ENCODE measurements at places on chromosomes 13 and 19.

DNA sequence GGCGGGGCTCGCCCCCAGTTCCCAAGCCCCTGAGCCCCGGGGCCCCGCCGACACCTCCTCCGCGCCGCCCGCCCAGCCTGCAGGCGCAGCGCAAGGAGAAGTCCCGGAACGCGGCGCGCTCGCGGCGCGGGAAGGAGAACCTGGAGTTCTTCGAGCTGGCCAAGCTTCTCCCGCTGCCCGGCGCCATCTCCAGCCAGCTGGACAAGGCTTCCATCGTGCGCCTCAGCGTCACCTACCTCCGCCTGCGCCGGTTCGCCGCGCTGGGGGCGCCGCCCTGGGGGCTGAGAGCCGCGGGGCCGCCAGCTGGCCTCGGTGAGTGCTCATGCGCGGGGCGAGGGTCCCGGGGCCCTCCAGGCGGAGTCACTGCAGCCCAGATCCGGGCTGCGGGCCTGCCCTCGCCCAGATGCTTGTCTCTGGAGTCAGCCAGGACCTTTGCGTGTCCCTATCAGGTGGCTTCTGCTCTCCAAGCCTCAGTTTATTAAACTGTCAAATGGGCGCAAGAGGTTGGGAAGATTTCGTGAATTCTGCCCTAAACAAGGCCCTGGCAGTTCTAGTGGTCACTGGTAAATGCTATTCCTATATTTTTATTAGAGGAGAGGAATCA lies 2.0 kb downstream of the NPAS1 start:
- no peak for DNase-seq

DNA sequence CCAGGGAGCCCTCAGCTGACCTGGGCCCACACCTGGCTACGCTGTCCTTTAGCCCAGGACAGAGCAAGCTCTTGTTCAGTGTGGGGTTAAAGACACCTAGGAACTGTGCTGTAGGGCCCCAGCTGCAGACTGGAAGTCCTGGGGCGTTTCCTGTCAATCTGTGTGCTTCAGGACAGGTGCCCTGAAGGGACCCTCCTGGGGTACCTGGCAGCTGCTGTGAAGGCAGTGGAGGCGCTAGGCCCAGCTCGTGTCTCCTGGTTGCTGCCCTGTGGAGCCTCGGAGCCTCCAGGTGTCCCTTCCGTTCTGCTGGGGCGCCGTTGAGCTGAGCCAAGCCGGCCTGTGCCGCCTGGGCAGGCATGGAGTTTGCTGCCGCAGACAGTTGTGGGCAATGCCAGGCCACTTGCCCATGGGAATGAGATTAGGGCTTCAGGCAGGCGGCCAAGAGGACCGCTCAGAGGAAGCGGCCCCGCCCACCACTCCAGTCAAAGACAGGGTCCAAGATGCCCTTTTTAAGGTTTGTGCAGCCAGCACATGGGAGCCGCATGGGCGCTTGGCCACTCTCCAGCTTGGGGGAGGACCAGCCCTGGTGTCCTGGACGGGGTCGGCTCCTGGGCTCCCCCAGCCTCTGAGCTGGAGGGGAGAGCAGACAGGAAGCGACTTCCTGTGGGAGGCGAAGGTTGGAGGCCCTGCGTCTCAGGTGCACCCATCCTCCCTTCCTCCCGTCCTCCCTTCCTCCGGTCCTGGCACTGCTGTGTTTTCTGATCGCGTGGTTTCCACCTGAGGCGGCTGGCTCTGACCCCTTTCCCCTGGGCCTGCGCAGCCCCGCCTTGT lies 4.0 kb downstream of the PTBP1 start:
- no peak for DNase-seq

- no peak for DNase-seq
Measured at GRCh38 chr19:16415806-16416205, 56.0 kb downstream of the EPS15L1 start.

DNA sequence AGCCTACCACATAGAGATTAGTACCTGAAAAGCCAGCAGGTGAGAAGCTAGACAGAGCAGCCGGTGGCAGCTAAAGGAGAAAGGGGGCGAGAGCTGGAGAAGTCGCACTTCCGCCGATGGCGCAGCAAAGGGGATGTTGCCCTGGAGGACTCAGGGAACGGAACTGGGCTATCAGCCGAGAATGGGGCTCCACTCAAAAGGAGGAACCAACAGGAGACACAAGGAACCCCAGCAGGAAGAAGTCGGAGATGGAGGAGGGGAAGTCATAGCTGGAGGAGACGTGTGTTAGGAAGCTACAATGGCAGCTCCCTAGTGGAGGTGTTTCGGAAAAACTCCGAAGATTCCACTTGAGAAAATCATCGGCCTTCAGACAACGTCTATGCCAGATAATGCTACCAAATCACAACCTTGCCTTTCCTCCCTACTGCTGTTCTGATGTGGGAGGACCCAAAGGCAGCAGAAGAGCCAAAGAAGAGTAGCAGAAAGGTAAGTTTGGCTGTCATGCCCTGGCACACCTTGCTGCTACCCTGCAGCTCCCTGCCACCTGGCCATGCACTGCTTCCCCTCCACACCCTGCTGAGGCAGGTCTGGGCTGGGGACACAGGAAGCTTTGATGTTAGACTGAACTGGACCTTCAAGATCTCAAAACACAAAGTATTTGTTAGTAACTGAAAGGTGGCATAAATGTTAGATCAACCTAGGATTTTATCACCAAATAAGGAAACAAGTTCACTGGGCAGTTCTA lies 127.9 kb downstream of the DLEU7 start:
- no peak for DNase-seq

DNA sequence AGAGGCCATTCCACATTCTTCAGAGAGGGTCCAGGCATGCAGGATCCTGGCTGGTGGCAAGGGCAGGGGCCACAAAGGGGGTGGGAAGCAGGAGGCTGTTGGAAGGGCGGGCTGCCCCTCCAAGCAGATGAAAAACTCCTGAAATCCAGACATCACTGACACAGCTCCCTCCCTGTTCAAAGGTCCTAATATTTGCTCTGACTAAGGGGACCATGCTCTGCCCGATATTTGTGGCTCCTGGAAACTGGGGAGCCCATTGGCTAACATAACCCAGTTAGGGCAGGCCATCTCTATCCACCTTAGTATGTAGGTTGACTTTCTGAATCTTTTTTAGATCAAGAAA lies 3.3 kb upstream of the CDX2 start:
- no peak for DNase-seq

DNA sequence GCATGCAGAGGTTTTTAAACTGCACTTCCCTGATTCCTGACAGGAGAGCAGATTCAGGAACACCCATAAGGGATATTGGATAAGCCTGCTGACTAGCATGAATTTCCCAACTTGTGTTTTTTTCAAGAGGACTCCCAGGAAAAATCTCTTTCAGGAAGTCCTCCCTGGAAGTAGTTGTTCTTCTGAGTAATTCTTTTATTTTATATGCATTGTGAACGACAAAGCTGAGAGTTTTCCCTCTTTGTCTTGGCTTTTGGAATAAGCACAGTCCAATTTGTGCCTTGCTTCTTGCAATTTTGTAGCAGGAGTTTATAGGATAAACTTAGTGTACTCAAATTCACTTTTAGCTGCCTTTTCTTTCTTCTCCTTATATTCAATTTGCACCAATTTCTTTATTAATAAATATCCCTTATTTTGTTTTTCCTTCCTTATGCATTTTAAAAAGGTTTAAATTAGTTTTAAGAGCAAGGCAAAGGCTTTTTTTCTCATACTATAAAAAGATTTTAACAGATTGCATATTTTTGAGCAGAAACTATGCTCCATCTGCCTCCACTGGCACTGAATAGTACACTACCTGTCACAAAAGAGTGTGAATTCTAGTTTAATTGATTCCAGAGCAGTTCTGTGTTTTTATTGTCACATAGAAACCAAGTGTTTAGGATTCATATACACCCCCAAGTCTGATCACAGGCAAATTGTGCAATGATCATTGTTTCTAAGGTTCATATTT lies 543.3 kb upstream of the SPRY2 start:
- DNase-seq = no peak

- peak; percentile 99 for DNase-seq
Measured at GRCh38 chr19:3500429-3501101, at the start of gene DOHH. Gene DOHH (minus strand): TSS chr19:3500674. CDS start chr19:3496814, 3,860 bp downstream.

DNA sequence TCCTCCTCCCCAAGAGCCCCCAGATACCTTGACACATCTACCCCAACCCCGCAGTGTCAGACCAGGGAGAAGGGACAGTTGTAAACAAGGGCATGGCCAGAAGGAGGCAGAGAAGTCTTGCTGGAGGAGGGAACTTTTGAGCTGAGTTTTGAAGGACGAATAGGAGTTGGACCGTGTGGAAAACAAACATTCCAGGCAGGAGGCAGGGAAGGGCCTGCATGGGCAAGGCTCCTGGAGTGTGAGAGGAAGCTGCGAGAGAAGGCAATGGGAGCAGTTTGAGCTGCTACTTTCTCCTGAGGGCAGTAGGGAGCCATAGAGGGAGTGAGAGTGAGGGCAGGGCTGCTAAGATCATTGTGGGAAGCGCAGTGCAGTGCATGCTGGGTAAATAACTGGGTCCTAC lies 23.3 kb downstream of the IL12RB1 start:
- DNase-seq = peak; percentile 61

- DNase-seq = no peak
Measured at GRCh38 chr13:108734676-108735075, 105.3 kb downstream of the MYO16 start.

DNA sequence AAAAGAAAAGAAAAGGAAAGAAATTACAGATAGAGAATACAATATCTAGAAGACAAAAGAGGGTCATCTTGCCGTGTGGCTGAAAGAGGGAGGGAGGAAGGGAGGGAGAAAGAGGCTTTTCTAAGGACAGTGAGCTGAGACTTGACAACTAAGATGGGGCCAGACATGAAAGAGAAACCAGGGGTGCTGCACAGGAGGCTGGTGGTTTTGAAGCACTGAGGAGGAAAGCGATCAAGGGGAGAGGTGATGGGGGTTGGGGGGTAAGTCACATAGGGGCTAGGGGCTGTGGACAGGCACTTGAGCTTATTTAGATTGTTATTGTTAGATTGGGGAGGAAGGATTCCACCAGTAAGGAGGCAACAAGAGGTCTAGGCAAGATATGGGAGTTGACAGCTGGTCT lies 17.3 kb downstream of the PNPLA6 start:
- peak; percentile 60 for DNase-seq

GRCh38 chr19:45901432-45901911 lies 941 bp downstream of the MYPOP start:
- no peak for DNase-seq
